Bone marrow (tissue), 2 donors: ENCODE measurements at places on chromosomes 2 and 18.

DNA sequence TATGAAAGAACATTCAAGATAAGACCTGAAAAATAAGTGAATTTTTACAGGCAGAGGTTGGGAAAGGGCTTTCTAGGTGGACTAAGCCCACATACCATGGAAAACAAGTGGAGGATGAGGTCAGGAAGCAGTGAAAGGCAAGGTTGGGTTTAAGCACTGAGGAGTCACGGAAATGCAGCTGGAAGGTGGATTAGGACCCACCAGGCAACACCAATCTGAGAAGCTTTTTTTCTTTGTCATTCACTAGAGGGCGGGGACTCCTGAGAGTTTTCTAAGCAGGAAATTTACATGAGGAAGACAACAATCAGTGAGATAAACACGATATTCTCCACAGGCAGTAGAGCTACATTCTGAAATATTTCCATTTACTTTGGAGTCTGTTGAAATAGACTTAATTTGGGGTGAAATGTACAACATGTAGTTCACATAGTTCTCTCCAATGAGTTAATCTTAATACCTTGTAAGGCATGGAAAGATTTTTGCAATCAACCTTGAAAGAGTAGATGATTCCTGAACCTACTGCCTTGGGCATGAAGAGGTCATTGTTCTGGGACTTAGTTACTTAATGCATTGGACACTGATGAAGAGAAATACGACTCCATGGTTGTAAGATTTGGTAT lies 40.7 kb downstream of the VIT start:
- DNase-seq, result no peak

DNA sequence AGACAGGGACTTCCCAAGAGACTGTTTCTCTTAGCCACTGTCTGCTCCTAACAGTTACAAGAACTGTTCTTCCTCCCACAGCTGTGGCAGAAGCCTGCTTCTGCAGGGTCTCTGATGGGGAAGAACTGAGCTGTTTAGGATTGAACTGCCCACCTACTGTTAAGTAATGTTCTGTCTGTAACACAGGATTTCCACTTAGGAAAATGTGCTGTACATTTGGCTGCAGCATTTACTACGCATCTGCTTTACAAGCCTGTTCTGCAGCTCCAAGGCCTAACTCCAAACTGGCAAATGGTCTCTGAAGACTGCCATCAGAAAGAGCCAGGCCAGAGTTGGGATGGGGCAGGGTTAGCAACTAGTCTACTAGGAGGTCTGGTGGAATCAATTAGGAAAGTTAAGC lies 87.8 kb upstream of the UPP2 start:
- no peak for DNase-seq

- no peak for DNase-seq
Measured at GRCh38 chr2:129009555-129010146, 691.0 kb upstream of the HS6ST1 start.

DNA sequence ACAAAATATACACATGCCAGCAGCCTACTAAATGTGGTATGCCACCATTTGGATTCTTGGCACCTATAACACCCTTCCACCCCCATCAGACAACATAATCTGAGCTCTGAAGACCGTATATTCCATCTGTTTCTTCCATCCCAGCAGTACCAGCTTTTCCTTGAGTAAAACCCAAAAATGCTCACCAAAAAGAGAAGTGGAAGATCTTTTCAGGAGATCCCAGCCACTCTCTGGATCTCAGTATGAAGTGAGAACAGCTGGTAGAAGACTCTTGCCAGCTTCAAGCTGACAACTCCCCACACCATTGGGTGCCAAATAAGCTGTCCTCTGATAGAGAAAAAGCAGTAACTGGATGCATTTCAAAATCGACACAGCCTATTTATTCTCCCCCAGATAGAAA lies 22.6 kb downstream of the REG1B start:
- DNase-seq, result no peak

GRCh38 chr2:65076345-65076710 lies 20.1 kb downstream of the CEP68 start:
- no peak for DNase-seq

GRCh38 chr2:95063086-95063958 lies 37.8 kb downstream of the MAL start:
- DNase-seq, result no peak

- DNase-seq, result no peak
Measured at GRCh38 chr2:179562330-179562885, 297.8 kb upstream of the SESTD1 start.

- no peak for DNase-seq
Measured at GRCh38 chr18:56112984-56113383, 525.0 kb upstream of the TCF4 start.

DNA sequence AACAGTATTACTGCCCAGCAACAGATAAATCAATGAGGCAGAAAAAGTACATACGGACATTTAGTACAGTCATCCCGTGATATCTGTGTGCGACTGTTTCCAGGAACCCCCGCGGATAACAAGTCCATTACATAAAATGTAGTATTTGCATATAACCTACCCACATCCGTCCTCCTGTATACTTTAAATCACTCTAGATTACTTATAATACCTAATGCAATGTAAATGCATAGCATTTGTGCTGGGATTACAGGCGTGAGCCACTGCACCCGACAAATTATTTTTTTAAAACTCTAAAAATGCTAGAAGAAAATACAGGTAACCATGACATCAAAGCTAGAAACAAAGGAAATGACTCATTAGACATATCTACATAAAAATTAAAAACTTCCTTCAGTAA lies 91.6 kb downstream of the FAM161A start:
- no peak for DNase-seq

- DNase-seq, result no peak
Measured at GRCh38 chr2:240498171-240498957, 59.4 kb downstream of the ANKMY1 start.

GRCh38 chr2:9137379-9138150 lies 69.0 kb upstream of the ASAP2 start:
- DNase-seq, result no peak

DNA sequence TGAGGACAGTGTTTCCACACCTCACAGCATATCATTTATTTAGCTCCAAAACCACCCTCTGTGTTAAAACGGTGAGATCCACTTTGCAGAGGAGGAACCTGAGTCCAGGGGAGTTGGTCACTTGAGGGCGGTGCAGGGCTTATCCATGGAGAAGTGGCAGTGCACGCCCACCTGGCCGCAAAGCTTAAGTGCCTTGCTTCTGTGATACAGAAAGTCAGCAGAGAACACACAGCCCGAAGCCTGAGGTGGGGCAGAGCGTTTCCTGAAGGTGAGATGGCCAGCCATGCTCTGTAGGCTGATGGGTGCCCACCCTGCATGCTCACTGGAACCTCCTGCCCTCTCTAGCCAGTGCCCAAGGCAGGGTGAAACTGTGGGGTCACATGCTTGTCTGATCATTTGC lies 87.3 kb downstream of the SH3RF3 start:
- no peak for DNase-seq

- no peak for DNase-seq
Measured at GRCh38 chr2:18913512-18913911, 324.1 kb upstream of the NT5C1B start.

- peak; percentile 91 for DNase-seq
Measured at GRCh38 chr2:173264603-173265366, 89.9 kb upstream of the CDCA7 start.

- DNase-seq, result no peak
Measured at GRCh38 chr2:151306621-151307020, 17.2 kb upstream of the NMI start.

GRCh38 chr18:63520053-63520685 lies 22.0 kb upstream of the SERPINB12 start:
- no peak for DNase-seq

DNA sequence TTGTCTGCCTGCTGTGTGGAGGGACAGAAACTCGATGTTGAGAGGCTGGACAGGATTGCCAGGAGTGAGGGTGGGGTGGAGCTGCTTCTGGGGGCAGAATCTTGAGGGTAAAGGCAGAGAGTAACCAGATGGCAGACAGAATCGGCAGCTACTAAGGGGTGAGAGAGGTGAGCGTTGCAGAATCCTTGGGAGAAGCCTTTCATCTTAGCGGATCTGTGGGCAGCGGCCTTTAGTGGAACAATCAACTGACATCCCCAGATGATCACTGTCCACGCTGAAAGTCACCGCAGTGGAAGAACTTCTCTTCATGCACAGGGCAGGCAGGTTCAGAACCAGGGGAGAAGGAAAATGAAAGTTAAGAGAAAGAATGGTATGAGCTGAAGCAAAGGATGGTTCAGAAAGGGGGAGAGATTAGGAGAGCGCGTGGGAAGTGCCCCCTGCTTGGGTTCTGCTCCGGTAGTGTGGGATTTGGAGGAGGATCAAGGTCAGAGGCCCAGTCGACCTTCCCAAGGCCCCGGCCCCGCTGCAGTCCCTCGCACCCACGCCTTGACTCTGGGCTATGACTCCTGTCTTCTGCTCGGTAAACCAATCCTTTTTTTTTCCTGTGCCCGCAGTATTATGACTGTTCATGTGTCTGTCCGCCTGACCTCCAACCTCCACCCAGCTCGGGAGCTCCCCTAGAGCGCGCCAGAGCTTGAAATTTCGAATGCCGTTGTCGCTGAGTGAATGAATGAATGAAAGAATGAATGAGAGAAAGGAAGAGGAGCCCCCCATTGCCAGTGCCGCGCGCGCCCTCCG lies 584 bp downstream of the BOLA3 start:
- DNase-seq, result no peak

DNA sequence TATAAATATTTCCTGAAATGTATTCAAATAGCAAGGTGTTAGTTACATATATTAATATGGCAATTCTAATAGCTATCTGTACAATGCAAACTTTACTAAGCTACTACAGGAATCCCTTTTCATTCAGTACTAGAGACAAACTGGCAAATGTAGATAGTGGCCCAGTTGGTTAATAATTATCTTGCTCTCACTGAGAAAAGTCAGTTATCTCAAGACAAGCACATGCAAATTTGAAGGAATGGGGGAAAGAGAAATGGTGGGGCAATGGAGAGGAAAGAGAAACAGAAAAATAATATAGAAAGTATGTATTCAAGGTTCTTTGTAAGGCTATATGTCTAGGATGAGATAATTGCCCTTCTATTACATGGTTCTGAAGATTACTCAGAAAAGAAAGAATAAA lies 280.0 kb downstream of the FIGN start:
- DNase-seq, result no peak

DNA sequence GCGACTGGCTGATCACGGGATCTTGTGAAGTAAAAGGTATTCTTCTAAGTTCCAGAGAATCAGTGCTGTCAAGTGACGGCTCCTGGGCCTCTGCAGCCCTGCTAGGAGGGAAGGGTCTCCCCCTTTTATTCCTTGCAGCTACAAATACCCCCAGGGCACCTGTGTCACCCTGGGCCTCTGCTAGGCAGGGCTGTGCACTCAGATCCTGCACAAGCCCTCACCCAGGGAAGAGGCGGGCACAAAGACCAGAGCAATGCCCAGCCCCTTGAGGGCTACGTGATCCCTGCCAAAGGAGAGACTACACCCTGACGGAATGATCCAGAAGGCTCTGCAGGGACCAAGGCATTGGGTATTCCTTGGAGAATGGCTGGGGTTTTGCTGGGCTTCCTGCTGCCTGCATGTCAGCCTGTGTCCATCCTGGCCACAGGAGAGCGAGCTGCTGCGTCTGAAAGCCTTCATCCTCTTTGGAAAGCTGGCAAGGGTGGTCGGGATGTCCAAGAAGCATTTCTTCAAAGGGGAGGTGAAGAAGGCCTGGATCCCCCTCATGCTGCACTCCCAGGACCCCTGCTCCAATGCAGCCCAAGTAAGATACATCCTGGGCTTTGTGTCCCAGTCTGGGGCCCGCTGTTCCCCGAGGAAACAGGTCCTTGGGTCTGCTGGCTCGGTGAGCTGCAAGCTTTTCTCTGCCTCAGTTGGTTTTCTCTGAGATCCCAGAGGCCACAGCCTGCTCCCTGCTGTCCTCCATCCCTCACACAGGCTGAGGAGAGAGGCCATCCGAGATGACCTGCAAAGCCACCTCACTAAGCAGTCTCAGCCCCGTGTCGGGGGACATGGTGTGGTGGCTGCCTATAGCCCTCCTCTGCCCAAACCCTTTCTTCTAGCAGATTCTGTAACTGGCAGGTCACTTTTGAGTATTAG lies 24.9 kb downstream of the HJURP start:
- DNase-seq, result no peak

DNA sequence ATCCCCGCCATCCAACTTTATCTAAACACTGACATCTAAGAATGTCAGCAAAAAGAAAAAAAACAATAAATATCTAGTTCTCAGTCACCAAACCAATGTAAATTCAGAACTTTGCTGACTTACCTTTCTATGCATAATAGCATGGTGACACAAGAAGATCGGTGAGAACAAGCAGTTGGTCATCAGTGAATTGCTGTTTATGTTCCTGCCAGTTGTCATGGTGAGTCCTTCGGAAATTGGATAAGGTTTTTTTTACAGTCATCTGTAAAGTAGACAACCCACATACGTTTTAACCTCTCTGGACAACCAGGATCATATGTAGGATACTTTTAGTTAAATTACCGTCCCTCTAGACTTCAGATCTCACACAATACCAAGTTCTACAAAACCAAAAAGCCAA lies 6.2 kb upstream of the GPR75 start:
- DNase-seq, result no peak

GRCh38 chr2:195300631-195301030 lies 356.4 kb upstream of the SLC39A10 start:
- no peak for DNase-seq

DNA sequence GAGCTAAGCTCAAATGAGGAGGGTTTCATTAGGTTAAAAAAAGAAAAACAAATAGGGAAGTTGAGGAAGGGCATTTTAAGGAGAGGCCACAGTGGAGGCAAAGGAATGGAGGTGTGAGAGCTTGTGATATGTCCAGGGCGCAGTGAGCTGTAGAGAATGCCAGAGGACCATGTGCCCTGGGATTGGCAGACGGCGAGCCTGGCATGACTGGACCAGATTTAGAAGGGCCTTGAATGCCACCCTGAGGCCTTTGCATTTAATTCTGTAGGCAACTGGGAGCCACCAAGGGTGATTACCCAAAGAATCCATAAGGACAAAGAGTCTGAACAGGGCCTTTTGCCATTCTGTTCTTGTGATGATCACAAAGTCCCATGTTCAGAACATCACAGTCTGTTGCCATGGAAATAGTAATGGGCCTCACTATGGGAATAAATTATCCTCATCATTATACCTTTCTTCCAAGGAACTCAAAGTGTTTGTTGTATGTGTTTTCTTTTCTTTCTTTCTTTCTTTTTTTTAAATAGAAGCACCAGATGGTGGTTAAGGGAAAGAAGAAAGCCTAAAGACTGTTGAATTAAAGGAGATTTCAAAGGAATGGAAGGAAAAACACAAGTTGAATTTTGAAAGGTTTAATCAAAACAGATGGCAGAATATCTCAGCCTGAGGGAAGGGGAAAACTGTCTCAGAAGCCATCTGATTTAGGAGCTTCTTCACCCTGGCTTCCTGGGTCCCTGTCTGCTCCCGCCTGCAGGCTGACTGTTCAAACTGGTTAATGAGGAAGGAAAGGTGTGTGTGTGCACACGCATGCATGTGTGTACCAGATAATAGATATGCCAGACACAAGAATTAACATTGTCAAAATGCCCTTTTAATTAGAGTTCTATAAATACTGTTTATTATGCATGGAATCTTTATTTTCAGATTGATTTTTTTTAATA lies 31.6 kb upstream of the NCOA1 start:
- no peak for DNase-seq

DNA sequence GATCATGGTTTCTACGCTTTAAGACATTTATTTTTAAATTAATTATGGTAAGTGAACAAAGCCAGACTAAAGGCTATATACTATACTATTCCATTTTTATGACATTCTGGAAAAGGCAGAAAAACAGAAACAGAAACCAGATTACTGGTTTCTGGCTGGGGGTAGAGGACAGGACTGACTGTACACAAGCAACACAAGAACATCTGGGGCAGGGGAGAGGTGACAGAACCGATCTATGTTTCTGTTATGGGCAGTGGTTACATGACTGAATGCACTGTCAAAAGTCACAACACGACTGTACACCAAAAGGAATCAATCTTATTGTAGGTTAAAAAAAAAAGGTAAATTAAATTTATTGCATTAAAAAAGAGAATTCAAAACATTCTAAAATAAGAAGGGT lies 64.7 kb downstream of the PTPN2 start:
- no peak for DNase-seq
